ENCODE measurements at places on chromosomes 1 and 21. TPM values are rescaled to one million over a fixed set of nuclear protein-coding genes. Genes with fewer than 3 reads are reported as not detected.

RIPK4 gene
- total RNA-seq: 0.91 TPM

ATP5PO gene
- total RNA-seq: 246 TPM

WDR47 gene
- total RNA-seq: 17.4 TPM

- H3K27ac ChIP-seq: no peak overlapping the region
- H3K4me3 ChIP-seq: no peak overlapping the region
- no peaks in the 10 kb centered on the region for H3K36me3 ChIP-seq
Measured at GRCh38 chr1:111639602-111640198, 20.1 kb downstream of the RAP1A start.

GRCh38 chr1:112707221-112708001 is 484 bp upstream of the RHOC start:
- peak; percentile 97 for DNase-seq
- peak overlapping the region; percentile 97 for H3K27ac ChIP-seq

- peaks cover 3% of the 10 kb centered on the region for H3K27me3 ChIP-seq
- no peak overlapping the region for H3K4me3 ChIP-seq
- no peak for DNase-seq
- peaks cover 6% of the 10 kb centered on the region for H3K4me1 ChIP-seq
Measured at GRCh38 chr1:14365301-14365988, 233.0 kb upstream of the KAZN start.
